ENCODE measurements at places on chromosomes 16 and 17.

DNA sequence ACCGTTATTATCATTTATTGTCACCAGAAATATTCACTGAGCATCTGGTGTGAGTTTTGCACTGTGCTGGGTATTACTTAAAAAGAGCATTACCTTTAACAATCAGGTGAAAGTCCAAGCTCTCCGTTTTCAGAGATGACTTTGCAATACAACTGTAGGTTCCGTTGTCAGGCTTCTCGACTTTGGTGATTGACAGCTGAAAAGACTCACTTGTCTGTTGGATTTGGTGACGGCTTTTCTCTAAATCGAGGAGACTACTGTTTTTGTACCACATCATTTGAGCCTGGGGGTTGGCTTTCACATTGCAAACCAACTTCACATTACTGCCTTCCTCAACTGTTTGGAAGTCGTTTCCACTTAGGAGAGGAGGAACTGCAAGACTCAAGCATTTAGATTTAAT lies 9.1 kb downstream of the TMIGD1 start:
- no peak for DNase-seq

DNA sequence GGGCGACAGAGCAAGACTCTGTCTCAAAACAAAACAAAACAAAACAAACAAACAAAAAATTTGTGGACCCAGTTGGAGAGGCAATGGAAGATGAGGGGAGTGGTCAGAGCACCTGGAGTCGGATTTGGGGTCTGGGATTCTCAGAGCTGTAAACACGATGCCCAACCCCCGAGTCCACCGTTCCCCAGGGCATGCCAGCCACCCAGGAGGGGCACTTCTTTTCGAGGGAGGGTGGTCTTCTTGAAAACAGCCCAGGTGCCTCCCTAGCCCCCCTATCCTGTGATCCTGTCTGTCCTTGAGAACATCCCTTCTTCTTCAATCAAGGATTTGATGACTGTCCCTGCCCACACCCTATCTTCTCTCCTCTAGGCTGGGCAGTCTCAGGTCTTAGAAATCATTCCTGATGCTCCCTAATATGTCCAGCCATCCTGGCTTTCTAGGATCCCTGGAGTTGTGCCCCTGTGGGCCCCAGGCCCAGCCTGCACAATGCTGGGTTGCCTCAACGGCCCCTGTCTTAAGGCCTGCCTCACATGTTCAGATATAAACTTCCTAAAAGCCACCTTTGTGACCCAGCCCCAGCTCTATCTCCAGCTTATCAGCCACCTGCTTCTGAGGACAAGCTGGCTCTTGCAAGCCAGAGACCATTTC lies 3.1 kb upstream of the SLC13A2 start:
- DNase-seq = no peak

DNA sequence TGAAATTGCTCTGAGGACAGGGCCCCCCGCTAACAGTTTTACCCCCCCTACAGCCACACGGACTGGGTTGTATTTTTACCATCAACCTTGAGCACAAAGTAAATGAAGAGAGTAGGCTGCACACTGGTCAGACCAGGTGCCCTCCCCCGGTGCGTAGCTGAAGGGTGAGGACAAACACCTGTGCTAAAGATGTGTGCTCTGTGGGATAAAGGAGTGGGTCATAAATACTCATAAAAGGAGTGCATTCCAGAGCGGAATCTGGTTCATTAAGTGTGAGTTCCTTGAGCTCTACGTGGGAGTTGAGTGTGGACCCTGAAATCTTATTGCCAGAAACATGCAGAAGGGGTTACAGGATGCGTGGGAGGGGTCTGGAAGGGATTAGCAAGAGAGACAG lies 217.0 kb downstream of the CCDC182 start:
- no peak for DNase-seq

DNA sequence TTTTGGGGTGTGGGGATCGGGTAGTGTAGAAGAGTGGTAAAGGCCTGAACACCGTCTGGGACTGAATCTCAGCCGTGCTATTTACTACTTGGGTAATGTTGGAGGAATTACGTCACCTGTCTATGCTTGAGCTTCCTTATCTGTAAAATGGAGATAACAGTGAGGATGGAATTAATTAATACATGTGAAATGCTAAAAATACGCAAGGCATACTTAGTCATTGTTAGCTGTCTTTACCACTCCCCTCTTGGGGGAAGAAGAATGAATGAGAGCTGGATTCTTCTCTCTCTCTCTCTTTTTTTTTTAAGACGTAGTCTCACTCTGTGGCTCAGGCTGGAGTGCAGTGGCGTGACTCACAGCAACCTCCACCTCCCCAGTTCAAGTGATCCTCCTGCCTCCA lies 41.1 kb upstream of the TANGO6 start:
- no peak for DNase-seq

DNA sequence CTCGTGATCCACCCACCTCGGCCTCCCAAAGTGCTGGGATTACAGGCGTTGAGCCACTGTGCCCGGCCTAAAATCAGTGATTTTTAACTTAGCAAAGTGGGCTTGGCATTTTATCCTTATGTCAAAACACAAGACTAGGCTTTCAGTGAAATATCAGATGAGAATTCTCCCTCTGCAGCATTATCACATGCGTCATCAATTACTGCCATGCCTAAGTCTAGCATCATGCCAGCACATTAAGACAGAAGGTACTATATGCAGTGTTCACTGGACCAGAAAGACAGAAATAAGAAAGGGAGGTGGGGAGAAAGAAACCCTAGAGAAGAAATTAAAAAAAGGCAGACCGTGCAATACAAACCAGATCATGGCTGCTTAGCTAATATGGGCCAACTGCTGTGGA lies 29.8 kb downstream of the GPATCH8 start:
- DNase-seq = no peak

- no peak for DNase-seq
Measured at GRCh38 chr17:75525806-75526554, 483 bp downstream of the LLGL2 start.

DNA sequence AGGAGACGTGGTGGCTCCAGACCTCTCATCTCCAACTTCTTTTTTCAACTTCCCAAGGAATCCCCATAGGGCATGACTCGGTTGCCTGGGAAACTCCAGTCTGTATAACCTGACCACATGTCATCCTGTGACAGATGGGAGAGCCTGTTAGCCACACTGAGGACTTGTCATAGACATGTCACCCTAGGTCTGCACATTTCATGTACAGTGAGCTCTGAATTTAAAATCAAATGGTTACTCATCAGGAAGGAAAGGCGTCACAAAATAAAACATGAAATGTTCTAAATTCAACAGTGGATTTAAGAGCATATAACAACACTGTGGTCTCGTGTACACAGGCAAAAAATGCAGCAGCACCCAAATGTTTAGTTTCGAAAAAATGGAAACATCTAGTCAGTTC lies 22.2 kb upstream of the ADAMTS18 start:
- no peak for DNase-seq

- no peak for DNase-seq
Measured at GRCh38 chr16:58365623-58366022, 26.6 kb upstream of the GINS3 start.

GRCh38 chr17:10357768-10358167 lies 15.0 kb downstream of the MYH13 start:
- peak; percentile 4 for DNase-seq

- DNase-seq = no peak
Measured at GRCh38 chr17:52202520-52203080, 44.1 kb upstream of the CA10 start.

GRCh38 chr16:57694725-57695679 lies at the start of gene DRC7:
DRC7 (plus strand) TSS chr16:57694806; CDS start chr16:57697950, 3,144 bp downstream.
- DNase-seq = peak; percentile 85

DNA sequence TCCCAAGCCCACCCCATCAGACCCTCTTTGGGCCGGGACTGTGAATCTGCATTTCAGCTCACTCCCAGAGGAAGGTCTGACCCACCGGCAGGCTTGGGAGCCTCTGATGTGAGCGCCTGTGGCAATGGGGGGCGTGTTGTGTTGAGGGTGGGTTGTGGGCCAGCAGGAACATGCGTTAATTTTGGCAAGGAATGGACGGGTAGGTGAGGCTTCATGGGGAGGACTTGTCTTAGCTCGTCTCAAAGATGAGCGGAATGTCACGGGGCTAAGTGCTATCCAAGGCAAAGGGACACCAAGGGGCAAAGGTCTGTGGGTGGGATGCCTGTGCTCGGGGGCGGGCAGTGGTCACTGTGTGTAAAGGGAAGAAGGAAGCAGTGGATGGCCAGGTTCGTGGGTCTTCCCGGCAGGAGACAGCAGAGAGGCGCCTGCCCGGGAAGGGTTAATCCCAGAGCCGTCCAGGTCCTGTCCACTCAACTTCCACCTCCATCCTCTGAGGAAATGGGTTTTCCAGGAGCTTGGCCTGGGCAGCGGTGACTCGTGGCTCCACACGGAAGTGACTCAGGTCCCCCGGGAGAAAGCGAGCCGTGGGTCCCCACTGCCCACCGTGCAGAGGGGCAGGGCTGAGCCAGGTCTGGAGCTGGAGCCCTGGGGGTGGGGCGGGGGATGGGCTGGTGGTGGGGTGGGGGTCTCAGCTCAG lies 17.4 kb downstream of the ADGRG1 start:
- no peak for DNase-seq

GRCh38 chr17:62172492-62173291 lies 107.6 kb upstream of the MED13 start:
- DNase-seq = no peak

DNA sequence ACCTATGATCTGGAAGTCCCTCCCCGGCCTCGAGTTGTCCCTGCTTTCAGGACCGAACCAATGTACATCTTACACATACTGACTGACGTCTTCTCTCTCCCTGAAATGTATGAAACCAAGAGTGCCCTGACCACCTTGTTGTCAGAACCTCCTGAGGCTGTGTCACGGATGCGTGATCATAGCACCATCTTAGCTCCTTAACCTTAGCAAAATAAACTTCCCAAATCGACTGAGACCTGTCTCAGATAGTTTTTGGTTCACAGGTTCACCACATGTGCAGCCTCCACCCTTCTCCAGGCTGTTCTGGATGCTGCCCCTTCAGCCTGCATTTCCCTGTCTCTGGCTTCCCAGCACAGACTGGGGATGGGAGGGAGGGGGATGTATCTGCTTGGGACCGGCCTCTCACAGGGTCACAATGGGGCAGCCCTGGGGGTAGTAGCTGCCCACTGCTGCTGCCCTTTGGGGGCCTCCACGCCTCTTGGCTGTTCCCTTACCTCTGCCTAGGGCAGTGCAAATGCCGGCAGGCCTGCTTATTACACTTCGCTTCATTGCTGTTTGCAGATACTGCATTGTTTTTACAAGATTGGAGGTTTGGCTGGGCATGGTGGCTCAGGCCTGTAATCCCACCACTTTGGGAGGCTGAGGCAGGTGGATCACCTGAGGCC lies 69.8 kb downstream of the NT5M start:
- no peak for DNase-seq

- no peak for DNase-seq
Measured at GRCh38 chr17:4789701-4789950, 862 bp downstream of the GLTPD2 start.

GRCh38 chr17:27256225-27257030 lies 37.5 kb upstream of the WSB1 start:
- DNase-seq = no peak

- DNase-seq = no peak
Measured at GRCh38 chr16:72042157-72042660, 12.1 kb upstream of the HP start.

GRCh38 chr17:8791910-8792270 lies 7.3 kb downstream of the MFSD6L start:
- DNase-seq = no peak
